ENCODE measurements at places on chromosomes 11 and 22. TPM values are rescaled to one million over a fixed set of nuclear protein-coding genes. Genes with fewer than 3 reads are reported as not detected.
A peak's percentile ranks its signal among the peaks of the same experiment; 100 is the strongest.

DNAJB7 gene
- not detected for total RNA-seq

MS4A7 gene
- total RNA-seq = not detected

APBB1 gene
- 33.0 TPM for total RNA-seq

MS4A4E gene
- total RNA-seq = not detected

OR8D1 gene
- not detected for total RNA-seq

OR8G5 gene
- total RNA-seq = not detected

EHF gene
- total RNA-seq = not detected

RASD2 gene
- total RNA-seq = not detected

PGM2L1 gene
- total RNA-seq = 18.2 TPM

GRCh38 chr22:24871611-24872205, 65.7 kb downstream of the SGSM1 start:
- no peak for DNase-seq
- no peak overlapping the region for H3K27ac ChIP-seq
- H3K27me3 ChIP-seq = no peaks in the 10 kb centered on the region
- H3K36me3 ChIP-seq = no peaks in the 10 kb centered on the region
- no peaks in the 10 kb centered on the region for H3K4me1 ChIP-seq

DNA sequence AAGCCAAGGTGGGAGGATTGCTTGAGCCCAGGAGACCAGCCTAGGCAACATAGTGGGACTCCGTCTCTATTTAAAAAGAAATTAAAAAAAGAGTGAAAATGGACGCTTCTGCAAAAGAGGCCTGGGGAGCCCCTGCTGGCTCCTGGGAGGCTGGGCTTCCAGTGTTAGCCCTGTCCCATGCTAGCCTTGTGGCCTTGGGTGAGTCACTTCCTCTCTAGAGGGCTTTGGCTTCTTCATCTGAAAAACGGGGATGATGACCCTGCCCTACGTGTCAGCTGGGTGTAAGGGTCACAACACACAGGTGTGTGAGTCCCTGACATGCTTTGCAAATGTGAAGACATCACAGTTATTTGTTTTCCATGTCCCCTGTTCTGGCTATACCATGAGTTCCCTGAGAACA, 32.8 kb downstream of the FAM227A start:
- H3K36me3 ChIP-seq = no peaks in the 10 kb centered on the region
- DNase-seq = no peak
- no peak overlapping the region for H3K27ac ChIP-seq

DNA sequence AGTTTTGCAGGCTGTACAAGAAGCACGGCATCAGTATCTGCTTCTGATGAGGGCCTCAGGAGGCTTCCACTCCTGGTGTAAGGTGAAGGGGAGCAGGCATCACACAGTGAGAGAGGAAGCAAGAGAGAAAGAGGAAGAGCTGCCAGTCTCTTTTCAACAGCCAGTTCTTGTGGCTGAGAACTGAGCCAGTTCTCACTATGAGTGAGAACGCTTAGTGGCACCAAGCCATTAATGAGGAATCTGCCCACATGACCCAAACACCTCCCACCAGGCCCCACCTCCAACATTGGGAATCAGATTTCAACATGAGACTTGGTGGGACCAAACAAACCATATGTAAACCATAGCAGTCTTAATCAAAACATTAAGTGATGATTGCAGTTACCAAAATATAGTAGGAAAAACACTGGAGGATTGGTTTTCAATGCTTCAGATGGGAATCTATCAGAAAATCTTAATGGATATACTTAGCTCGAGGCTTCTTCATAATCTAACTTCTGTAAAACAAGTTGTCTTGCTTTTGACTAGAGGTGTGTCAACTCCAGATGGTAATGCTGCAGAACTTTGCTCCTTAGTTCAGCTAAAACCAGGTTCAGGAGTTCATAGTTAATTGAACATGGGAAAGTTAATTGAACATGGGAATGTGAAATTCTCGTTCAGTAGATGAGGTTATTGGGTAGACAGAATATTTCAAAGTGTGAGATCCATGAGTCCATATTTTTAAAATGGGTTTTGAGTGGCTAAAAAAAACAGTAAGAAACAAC, 12.2 kb downstream of the FAR1 start:
- peaks cover 25% of the 10 kb centered on the region for H3K4me1 ChIP-seq
- no peaks in the 10 kb centered on the region for H3K27me3 ChIP-seq
- H3K36me3 ChIP-seq = peaks cover 12% of the 10 kb centered on the region
- no peak overlapping the region for H3K4me3 ChIP-seq
- no peak overlapping the region for H3K27ac ChIP-seq

DNA sequence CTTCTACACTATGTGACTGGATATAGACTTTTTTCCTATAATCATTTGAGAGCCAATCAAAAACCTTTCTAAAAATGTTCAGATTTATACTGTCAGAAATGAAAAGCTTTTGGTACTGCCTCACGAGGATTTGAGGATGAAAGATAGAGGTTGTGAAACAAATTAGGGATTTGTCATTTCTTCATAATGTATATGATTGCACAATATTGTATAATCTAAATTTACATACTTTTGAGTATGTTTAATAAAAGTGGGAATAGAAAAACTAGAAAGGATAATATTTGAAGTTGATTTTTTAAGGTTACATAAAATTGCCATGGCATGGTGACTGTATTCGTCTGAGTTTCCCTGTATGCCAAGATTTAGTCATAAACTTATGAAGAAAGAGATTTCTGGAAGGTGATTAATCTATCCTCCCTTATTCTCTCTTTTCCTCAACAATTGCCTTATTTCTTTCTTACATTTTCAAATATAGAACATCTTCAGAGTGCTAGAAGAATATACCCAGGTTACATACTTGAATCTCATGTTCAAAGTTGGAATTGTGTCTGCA, 56.2 kb downstream of the CASP12 start:
- no peaks in the 10 kb centered on the region for H3K36me3 ChIP-seq
- peaks cover 3% of the 10 kb centered on the region for H3K27me3 ChIP-seq

DNA sequence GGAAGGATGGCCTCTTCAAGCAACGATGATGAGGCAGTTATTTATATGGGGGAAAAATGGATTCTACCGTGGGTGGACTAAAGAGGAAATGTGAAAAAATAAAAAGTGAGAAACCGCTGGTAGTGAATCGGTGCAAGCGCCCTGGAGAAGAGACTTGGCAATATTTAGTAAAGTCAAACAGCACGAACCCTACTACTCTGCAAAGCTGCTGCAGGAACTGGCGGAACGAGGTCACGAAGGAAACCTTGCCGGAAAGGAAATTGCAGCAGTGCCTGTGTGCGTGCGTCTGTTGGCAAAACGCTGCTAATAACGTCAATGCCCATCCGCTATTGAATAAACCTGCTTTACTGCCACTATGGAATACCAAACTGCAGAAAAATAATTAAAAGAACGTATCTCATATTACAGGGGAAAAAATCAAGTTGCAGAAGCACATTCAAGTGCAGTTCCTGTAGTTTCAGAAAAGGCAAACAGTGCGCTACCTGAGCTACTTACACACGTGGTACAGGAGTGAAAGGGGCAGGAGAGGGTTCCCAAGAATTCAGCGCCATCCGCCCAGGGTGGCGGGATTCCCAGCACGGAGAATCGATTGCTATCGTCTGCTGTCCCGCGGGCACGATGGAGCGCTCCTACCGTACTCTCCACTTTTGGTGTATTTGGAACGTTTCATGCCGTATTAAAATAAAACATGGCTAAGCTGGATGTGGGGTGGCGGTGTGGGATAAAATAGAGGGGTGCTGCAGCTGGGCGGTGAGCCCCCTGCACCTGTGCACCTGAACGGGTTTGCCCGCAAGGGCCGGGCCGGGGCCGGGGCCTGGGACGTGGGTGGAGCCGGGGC, 585 bp upstream of the NADSYN1 start:
- peak overlapping the region; percentile 88 for H3K27ac ChIP-seq
- H3K4me3 ChIP-seq = peak overlapping the region; percentile 89
- H3K27me3 ChIP-seq = no peaks in the 10 kb centered on the region
- peak; percentile 55 for DNase-seq

- DNase-seq = no peak
- peak overlapping the region; percentile 58 for H3K27ac ChIP-seq
- H3K27me3 ChIP-seq = no peaks in the 10 kb centered on the region
- no peak overlapping the region for H3K4me3 ChIP-seq
- H3K4me1 ChIP-seq = peaks cover 48% of the 10 kb centered on the region
Observed at GRCh38 chr22:29623553-29624169, 20.2 kb downstream of the NF2 start.

All from activated T-helper 2 cell treated with anti-CD3 and anti-CD28 coated beads, Interferon-gamma antibody, Interleukin-2, Interleukin-4, amounts not matched to agents 10 μg/mL and 5 μg/mL and 100 μg/mL, durations not matched to agents 14 hours and 24 hours and 36 hours (primary cell).